ENCODE measurements at places on chromosomes 6 and 20.

DNA sequence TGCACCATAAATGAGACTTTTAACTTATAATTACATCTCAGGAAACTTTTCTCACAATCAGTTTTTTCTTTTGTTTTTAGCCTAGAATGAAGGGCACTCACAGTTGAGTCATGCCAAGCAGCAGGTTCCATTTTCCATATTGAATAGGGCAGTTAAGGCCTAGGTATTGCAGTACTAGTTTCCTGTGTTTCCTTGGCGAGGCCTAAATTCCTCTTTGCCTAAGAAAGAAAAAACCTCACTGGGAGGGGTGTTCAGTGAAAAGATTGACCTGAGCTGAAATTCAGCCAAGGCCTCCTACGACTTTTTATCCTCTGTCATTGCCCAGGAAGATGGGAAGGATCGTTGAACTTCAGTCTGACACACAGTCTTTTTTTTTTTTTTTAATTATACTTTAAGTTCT lies 85.5 kb downstream of the IMPG1 start:
- no peak for DNase-seq

- DNase-seq: no peak
These were observed 6.0 kb upstream of the PTGIS start for GRCh38 chr20:49573900-49574416.

- DNase-seq: no peak
These were observed 92.8 kb upstream of the BTN3A2 start for GRCh38 chr6:26272171-26272637.

GRCh38 chr6:23447731-23448130 lies 678.3 kb upstream of the NRSN1 start:
- DNase-seq: no peak

GRCh38 chr6:64998204-64998603 lies 708.8 kb downstream of the EYS start:
- DNase-seq: no peak
